NT2/D1 (cell line): ENCODE measurements at places on chromosomes 13 and 19.

- no peak for DNase-seq
Observed at GRCh38 chr19:38213911-38214625, 10.0 kb downstream of the DPF1 start.

GRCh38 chr13:30021611-30022010 lies 171.2 kb upstream of the UBL3 start:
- DNase-seq, result no peak

GRCh38 chr13:38713046-38713445 lies 26.2 kb downstream of the FREM2 start:
- no peak for DNase-seq

DNA sequence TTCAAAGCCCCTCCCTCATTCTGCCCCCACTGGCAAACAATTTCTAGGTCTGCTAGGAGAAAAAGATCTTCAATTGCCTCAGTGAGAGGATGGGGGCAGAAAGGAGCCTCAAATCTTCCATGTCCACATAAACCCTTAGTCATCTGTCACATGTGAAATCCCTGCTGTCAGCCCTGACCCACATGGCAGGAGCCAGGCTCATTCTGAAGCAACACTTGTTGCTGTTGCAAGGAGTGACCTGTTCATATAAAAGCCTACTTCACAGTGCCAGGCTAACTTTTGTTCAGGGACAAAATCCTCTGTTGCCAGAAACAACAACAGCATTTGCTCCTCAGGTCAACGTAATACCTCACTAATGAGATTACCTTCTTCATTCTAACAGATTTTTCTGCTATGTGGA lies 70.5 kb downstream of the IRS2 start:
- DNase-seq, result no peak

GRCh38 chr13:42380420-42381164 lies 108.6 kb downstream of the AKAP11 start:
- no peak for DNase-seq

- DNase-seq, result peak; percentile 42
Observed at GRCh38 chr13:97116754-97117153, 105.4 kb upstream of the MBNL2 start.
